ENCODE measurements at places on chromosomes 11 and 22. TPM values are rescaled to one million over a fixed set of nuclear protein-coding genes. Genes with fewer than 3 reads are reported as not detected.

VPREB3 gene
- polyA plus RNA-seq, result 1.3 TPM

SCGB1A1 gene
- polyA plus RNA-seq, result not detected

HNRNPUL2 gene
- 1.9 TPM for polyA plus RNA-seq

PATE4 gene
- not detected for polyA plus RNA-seq

Measured in naive thymus-derived CD4-positive, alpha-beta T cell (primary cell).